ENCODE measurements at places on chromosomes 11 and 22.

GRCh38 chr11:65551572-65552387, 6.4 kb downstream of the LTBP3 start:
- DNase-seq, result peak; percentile 39

DNA sequence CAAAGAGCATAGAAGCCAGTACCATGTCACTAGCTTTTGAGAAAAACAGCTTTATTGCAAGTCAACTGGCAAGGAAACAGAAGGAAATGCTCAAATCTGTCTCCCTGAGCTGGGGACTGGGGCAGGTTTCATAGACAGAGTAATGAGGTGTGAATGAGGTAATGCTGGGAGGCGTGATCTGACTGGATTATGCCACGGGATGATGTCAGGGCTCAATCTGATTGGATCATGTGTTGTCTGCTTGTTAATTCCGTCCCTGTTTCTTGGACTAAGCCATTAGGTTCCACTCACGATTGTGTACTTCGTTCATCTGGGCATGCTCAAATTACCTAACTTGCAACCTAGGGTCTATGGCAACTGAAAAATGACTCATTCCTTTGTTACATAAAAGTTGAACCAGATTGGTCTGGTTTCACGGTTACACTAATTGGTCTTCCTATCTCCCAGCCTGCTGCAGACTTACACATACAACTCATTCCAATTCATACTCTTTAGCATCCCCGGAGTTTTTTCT, 20.2 kb upstream of the OR10A5 start:
- DNase-seq, result peak; percentile 17

DNA sequence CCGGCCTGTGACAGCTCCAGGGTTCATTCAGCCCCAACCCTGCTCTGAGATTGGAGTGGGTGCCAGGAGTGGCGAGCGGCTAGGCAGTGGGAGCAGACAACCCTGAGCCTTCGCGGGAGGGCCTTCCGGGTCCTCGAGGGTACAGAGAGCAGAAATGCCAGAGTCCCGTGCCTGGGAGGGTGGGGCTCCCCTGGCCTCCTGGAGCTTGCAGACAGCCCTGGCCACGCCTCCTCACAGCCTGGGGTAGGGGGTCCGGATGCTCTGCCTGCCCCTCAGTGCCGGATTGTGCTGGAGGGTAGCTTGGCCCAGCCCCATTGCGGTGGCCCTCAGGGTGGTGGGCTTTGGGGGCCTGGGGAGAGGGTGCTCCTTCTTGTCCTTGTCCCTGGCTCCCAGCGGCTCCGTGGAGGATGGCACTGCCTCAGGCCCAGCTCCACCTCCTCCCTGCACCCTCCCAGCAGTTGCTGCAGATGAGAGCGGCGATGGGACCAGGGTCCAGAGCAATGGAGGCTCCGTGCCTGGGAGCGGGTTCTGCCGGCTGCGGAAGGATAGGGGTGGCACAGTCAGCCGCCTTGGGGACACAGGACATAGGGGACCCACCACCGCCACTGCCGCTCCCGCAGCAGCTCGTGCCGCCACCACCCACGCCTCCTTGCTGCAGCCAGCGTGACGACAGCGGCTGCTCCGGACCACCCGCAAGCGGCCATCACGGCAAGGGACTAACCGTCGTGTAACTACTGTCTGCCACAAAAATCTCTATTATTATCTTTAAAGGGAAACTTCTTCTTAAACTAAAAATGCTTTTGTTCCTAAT, 34.9 kb upstream of the OR10G7 start:
- no peak for DNase-seq

- DNase-seq, result no peak
Measured at GRCh38 chr11:65574811-65575567, 864 bp upstream of the EHBP1L1 start.

GRCh38 chr11:28713850-28714249, 605.7 kb downstream of the METTL15 start:
- DNase-seq, result no peak
